Endothelial cell of umbilical vein (primary cell): ENCODE measurements at places on chromosomes 16 and 17. TPM values are rescaled to one million over a fixed set of nuclear protein-coding genes. Genes with fewer than 3 reads are reported as not detected.

Gene RBFOX1
- not detected in 2 replicates for total RNA-seq

Gene SLC35G6
- not detected in 2 replicates for total RNA-seq

Gene KRTAP2-3
- not detected in 2 replicates for total RNA-seq

Gene ITFG1
- 38.0 and 44.2 TPM in 2 replicates for total RNA-seq

- H3K36me3 ChIP-seq: peaks cover 16% of the 10 kb centered on the region
- no peak for DNase-seq
- no peak overlapping the region for H3K4me3 ChIP-seq
- H3K27ac ChIP-seq: no peak overlapping the region
Measured at GRCh38 chr17:16002708-16003260, 3.2 kb downstream of the TTC19 start.

DNA sequence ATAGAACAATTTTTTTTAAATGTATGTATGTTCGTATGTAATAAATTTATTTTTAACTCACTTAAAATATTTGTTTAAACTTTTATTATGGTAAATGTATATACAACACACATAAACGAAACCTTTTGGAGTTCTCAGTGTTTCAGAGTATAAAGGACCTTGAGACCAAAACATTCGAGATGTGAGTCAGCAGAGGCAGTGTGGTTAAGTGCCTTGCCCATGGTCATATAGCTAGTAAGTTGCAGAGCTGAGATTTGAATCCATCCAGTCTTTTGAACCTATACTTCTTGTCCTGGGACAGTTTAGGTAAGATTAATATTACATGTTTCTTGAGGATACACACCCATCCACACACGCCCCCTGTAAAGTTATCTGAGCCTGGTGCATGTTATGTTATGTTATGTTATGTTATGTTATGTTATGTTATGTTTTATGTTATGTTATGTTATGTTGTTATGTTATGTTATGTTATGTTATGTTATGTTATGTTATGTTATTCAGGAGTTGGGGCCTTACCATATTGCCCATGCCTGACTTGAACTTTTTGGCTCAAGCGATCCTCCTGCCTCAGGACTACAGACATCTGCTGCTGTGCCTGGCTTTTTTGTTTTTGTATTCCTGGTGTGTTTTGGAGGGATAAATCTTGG lies 41.8 kb downstream of the TNRC6A start:
- H3K4me3 ChIP-seq: no peak overlapping the region
- H3K4me1 ChIP-seq: no peaks in the 10 kb centered on the region
- H3K36me3 ChIP-seq: peaks cover 3% of the 10 kb centered on the region
- H3K27me3 ChIP-seq: no peaks in the 10 kb centered on the region
- DNase-seq: no peak

- H3K27ac ChIP-seq: no peak overlapping the region
- DNase-seq: no peak
- peaks cover 4% of the 10 kb centered on the region for H3K4me1 ChIP-seq
- H3K4me3 ChIP-seq: no peak overlapping the region
Measured at GRCh38 chr16:27410761-27411160, 8.8 kb downstream of the IL21R start.

GRCh38 chr16:87115646-87116045 lies 201.5 kb downstream of the C16orf95 start:
- H3K4me1 ChIP-seq: peaks cover 5% of the 10 kb centered on the region
- no peak for DNase-seq
- H3K27ac ChIP-seq: no peak overlapping the region
- H3K27me3 ChIP-seq: peaks cover 4% of the 10 kb centered on the region

DNA sequence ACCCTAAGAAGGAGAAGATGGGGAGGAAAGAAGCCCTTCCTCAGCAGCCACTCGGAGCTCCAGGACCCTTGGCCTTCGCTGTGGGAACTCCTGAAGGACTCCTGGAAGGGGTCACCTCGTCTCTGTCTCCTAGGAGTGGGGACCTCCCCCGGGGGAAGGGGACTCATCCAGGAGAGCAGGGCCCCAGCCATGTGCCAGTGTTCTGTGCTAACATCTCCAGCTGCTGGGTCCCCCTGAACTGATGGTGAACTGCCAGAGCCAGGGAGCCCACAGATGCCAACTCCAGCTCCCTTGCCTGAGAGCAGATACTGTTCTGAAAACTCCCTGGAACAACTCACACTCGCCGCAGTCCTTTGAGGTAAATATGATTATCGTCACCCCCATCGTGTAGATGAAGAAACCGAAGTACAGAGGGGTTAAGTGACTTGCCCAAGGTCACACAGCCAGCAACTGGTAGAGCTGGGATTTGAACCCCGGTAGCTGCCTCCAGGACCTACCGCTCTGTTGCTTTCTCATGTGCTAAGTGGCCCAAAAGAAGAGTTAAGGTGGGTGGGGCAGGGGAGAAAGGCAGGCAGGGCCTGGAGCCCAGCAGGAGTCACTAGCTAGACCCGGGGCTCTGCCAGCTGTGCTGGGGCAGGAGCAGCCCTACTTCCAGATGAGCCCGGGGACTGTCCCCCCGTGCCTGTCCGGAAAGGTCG lies 10.5 kb downstream of the TIMM22 start:
- peaks cover 42% of the 10 kb centered on the region for H3K4me1 ChIP-seq
- no peaks in the 10 kb centered on the region for H3K27me3 ChIP-seq
- no peak for DNase-seq
- H3K27ac ChIP-seq: no peak overlapping the region
- peaks cover 27% of the 10 kb centered on the region for H3K36me3 ChIP-seq
- no peak overlapping the region for H3K4me3 ChIP-seq

GRCh38 chr17:55660178-55660886 lies 62.3 kb downstream of the TMEM100 start:
- H3K4me1 ChIP-seq: peaks cover 8% of the 10 kb centered on the region
- DNase-seq: peak; percentile 95
- H3K4me3 ChIP-seq: no peak overlapping the region
- H3K27me3 ChIP-seq: no peaks in the 10 kb centered on the region

- no peaks in the 10 kb centered on the region for H3K27me3 ChIP-seq
- no peak overlapping the region for H3K4me3 ChIP-seq
- DNase-seq: no peak
- no peak overlapping the region for H3K27ac ChIP-seq
Measured at GRCh38 chr17:59026176-59026939, 80.3 kb downstream of the TRIM37 start.

DNA sequence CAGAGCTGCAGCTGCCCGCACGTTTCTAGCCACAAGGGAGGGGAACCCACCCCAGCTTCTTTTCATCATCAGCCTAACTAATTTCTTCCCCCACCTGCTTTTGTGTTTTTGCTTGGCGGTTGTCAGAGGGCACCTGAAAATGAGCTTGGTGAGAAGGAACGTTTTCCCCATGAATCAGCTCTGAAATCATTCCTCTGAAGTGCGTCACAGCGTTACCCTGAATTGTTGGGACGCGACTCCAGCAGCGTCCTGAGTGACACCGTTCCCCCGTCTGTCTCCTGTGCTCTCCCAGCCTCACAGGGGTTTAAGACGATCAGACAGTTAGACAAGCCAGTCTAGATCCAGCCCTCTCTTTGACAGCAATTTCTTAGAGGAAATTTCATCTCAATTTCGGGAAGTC lies 722.9 kb upstream of the EEF2KMT start:
- H3K27me3 ChIP-seq: no peaks in the 10 kb centered on the region
- no peak overlapping the region for H3K27ac ChIP-seq
- no peak for DNase-seq
- H3K36me3 ChIP-seq: no peaks in the 10 kb centered on the region
- no peak overlapping the region for H3K4me3 ChIP-seq
- no peaks in the 10 kb centered on the region for H3K4me1 ChIP-seq

- H3K27me3 ChIP-seq: no peaks in the 10 kb centered on the region
- no peak for DNase-seq
- H3K4me3 ChIP-seq: no peak overlapping the region
- no peaks in the 10 kb centered on the region for H3K36me3 ChIP-seq
Measured at GRCh38 chr17:73478768-73479424, 165.3 kb downstream of the SDK2 start.

DNA sequence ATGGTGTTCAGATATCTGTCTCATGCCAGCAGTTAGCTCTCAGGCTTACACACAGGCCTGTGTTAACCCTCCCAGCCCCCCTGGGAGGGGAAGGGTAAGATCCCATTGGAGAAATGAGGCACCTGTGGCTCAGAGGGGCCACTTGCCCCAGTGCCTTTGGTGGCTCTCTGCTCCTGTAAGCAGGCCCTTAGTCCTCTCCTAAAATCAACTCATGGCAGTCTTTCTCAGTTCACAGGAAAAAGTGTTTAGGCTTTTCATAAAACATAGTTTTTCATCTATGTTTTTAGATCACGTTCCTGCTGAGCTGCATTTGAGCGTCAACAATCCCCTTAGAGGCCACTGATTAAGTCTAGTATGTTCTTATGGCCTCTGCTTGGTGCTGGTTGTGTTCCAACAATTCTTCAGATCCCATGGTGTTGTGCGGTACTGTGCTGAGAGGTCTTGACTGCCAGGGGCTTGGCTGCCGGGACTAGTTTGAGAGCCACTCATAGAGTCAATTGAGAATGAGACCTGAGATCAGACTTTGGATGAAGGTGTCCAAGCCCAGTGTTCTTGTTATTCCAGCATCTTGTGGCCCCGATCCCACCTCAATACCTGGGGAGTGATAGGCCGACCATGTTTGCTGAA lies 10.6 kb downstream of the TAOK2 start:
- peaks cover 90% of the 10 kb centered on the region for H3K36me3 ChIP-seq
- H3K4me1 ChIP-seq: peaks cover 8% of the 10 kb centered on the region
- no peaks in the 10 kb centered on the region for H3K27me3 ChIP-seq
- DNase-seq: no peak
- H3K4me3 ChIP-seq: no peak overlapping the region

GRCh38 chr17:58032691-58033415 lies 25.8 kb upstream of the SRSF1 start:
- H3K27ac ChIP-seq: no peak overlapping the region
- DNase-seq: no peak
- peaks cover 2% of the 10 kb centered on the region for H3K27me3 ChIP-seq
- H3K4me1 ChIP-seq: no peaks in the 10 kb centered on the region

- no peaks in the 10 kb centered on the region for H3K36me3 ChIP-seq
- no peaks in the 10 kb centered on the region for H3K27me3 ChIP-seq
- no peak overlapping the region for H3K27ac ChIP-seq
Measured at GRCh38 chr16:53085931-53086421, 31.2 kb downstream of the CHD9 start.

DNA sequence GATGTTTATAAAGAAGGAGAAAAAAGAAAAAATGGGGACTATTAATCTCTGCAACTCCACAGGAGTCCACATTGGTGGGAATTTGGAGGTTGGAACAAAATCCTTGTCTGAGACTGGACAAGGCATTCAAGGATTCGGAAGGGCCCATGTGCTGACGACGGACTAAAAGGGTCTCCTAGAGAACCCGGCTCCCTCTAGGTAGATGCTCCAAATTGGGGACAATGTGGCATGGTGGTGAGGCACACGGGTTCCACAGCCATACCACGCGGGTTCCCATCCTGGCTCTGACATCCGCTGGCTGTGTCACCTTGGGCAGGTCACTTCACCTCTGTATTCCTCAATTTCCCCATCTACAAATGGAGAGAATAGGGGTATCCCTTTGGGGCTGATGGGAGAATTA lies 227.4 kb downstream of the C16orf78 start:
- H3K27me3 ChIP-seq: no peaks in the 10 kb centered on the region
- no peak overlapping the region for H3K4me3 ChIP-seq
- no peak overlapping the region for H3K27ac ChIP-seq

- H3K4me3 ChIP-seq: no peak overlapping the region
- H3K36me3 ChIP-seq: no peaks in the 10 kb centered on the region
- DNase-seq: peak; percentile 19
- peaks cover 16% of the 10 kb centered on the region for H3K27me3 ChIP-seq
- H3K4me1 ChIP-seq: no peaks in the 10 kb centered on the region
Measured at GRCh38 chr17:39872751-39873150, 4.7 kb downstream of the ZPBP2 start.

DNA sequence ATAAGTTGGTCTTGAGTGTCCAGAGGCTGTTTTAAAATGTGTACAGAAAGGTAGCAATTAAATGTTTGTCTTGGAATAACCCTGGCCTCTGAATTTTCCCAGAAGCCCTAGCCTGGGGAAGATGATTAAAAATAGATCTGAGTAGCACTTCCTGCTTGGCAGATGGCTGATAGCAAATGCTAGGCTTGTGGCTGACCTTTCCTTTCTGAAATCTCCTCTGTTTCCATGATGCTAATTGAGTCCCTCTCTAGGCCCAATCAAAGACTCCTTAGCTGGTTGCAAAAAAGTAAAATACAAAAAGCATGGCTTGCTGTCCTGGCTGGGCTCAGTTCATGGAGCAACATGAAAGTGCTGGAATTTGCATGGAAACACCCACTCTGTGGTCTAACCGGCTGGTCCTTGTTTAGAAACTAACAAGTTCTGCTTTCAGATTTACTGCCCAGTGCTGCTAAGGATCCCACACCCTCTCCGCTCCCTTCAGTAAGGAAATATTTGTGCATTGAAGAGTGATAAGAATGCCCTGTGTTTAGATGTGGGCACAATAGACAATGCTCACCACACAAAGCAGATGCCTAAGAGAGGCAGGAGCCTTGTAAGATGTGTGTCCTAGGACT lies 40.8 kb downstream of the YPEL2 start:
- peaks cover 51% of the 10 kb centered on the region for H3K4me1 ChIP-seq
- no peaks in the 10 kb centered on the region for H3K27me3 ChIP-seq
- H3K4me3 ChIP-seq: no peak overlapping the region
- peak; percentile 93 for DNase-seq
- no peaks in the 10 kb centered on the region for H3K36me3 ChIP-seq

DNA sequence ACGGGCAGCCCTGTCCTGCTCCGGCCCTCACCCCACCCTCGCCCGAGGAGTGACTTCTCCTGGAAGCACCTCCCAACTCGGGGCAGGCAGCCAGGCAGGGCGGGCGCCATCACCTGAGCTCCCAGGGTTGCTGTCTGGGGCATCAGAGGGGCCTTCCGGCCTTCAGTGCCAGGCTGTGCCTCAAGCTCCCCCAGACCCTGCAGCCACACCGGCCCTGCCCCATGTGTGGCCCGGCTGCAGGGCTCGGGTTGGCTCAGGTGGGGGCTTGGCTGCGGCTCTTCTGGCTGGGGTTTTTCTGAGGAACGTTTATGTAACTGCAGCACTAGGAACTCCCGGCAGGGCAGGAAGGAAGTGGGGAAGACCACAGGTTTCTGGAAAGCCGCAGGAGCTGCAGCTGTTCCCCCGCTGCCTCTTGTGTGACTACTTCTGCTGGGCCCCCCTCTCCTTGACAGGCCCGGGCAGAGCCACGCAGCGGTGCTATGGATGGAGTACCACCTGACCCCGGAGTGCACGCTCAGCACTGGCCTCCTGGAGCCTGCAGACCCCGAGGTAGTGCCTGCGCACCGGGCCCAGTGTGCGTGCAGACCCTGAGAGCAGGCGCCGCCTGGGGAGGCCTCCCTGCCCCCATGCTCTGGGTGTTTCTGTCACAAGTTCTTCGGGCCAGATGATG lies 45.6 kb downstream of the PRMT7 start:
- peaks cover 43% of the 10 kb centered on the region for H3K36me3 ChIP-seq
- H3K4me1 ChIP-seq: no peaks in the 10 kb centered on the region
- H3K27ac ChIP-seq: no peak overlapping the region
- no peak overlapping the region for H3K4me3 ChIP-seq
- no peak for DNase-seq
- H3K27me3 ChIP-seq: no peaks in the 10 kb centered on the region

DNA sequence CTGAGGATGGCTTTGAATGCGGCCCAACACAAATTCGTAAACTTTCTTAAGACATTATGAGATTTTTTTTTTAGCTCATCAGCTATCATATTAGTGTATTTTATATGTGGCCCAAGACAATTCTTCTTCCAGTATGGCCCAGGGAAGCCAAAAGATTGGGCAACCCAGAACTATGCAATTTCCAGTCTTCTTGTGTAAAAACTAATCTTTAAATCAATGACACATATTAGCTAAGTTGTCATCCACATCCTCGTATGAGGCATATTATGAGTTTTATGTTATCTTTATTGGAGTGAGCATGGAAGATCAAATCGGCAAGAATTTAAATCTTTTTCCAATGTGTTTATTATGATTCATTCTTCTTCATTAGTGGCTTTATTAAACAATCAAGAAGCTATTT lies 198.6 kb upstream of the HSBP1 start:
- no peak for DNase-seq
- no peak overlapping the region for H3K27ac ChIP-seq
- no peaks in the 10 kb centered on the region for H3K36me3 ChIP-seq
- H3K27me3 ChIP-seq: no peaks in the 10 kb centered on the region
- H3K4me3 ChIP-seq: no peak overlapping the region
